ENCODE measurements at places on chromosomes 4 and X.

DNA sequence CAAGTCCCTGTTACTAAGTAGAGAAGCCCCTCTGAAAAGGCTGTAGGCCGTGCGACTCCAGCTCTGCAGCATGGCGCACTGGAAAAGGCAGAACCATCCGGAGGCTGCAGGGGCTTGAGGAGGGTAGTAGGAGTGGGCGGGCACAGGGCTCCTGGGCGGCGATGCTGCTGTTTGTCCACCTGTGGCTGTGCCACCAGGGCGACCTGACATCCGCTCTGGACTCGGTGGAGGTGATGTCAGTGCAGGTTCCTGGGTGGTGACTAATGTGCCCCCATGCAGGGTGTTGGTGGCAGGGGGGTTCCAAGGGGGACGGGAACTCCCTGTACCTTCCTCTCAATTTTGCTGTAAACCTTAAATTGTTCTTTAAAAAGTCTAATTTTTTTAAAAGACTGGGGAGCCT, 58.3 kb downstream of the PCGF3 start:
- DNase-seq = no peak

GRCh38 chrX:130504019-130504418, 102.2 kb downstream of the RBMX2 start:
- no peak for DNase-seq

DNA sequence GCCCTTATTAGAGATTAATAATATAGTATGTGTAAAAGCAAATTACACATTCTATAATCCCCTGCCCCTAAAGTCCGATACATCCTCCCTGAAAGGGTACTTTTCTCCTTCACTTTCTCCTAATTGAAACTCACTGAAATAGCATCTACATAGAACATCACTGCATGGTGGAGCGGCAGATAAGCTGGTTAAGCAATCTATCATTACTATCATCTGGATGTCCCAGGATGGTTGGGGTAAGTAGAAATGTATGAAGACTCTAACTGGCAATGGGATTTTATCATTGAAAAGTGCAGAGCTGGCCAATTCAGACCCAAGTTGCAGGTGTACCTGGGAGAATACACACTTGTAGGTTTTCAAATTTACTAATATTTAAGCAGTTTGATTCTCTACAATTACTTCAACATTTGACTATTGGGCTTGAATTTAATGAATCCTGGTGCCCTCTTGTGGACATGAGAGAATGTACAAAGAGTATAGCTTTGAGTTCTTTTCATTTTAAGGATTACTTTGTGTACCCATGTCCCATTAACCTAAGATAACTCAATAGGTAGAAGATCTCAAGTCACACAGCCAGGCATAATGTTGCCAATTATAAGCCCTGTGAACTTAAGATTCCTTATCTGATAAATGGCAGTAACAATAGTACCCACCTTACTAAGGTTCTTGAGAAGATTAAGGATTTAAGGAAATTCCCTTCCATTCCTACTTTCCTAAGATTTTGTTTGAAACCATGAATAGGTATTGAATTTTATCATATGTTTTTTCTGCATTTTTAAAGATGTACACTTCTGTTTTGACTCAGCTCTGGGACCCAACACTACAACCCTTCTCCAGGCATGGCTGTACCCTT, 69.8 kb downstream of the SHROOM3 start:
- peak; percentile 42 for DNase-seq

- DNase-seq = no peak
Measured at GRCh38 chr4:53645108-53645507, 53.8 kb upstream of the LNX1 start.

GRCh38 chrX:102672856-102673255, 21.6 kb downstream of the GPRASP1 start:
- DNase-seq = no peak

- DNase-seq = no peak
Measured at GRCh38 chr4:81905971-81906370, 434.3 kb upstream of the RASGEF1B start.

GRCh38 chrX:84187533-84188319, at the start of gene RPS6KA6:
RPS6KA6 (minus strand) TSS chrX:84188199; CDS start chrX:84187899, 300 bp downstream.
- DNase-seq = no peak

DNA sequence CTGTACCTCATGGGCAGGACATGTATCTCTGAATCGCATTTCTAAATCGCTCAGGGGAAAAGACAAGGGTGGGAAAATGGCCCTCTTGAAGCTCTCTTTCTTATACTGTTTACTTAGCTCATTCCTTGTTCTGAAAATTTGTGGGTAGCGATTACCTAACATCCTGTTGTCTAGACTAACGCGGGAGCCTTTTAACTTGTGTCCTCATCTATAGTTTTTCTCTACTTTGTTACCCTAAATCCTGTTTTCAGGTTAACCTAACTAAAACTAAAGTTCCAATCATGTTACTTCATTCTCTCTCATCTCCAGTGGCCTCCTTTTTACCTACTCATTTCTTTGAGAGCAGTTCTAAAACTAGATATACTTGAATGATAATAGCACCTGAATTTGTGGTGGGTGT, 45.0 kb downstream of the SNX25 start:
- DNase-seq = peak; percentile 66

GRCh38 chr4:20778896-20779295, 78.6 kb downstream of the PACRGL start:
- DNase-seq = no peak

GRCh38 chr4:12452291-12452690, 1023.6 kb upstream of the HS3ST1 start:
- no peak for DNase-seq

- DNase-seq = no peak
Measured at GRCh38 chr4:76681996-76682395, 215.9 kb downstream of the SOWAHB start.

GRCh38 chrX:47060708-47061107, 17.5 kb upstream of the RGN start:
- no peak for DNase-seq

DNA sequence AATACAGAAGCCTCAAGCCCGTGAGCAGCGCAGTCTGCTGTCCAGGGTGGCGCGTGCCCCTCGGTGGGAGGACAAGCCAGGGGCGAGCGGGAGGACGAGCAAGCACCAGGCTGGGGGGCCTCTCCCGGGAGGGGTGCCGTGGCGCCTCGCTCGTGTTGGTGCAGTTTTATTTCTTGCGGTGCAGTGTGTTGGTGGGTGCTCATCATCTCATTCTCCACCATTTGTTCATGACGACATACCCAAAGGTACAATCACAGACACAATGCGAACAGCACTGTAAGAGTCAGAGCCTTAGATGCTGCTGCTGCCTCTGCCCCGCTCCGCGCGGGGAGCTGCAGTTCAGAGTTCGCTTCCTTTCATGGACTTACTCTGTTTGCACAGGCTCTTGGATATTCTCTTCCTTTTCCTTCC, 30.3 kb downstream of the RGS12 start:
- no peak for DNase-seq

DNA sequence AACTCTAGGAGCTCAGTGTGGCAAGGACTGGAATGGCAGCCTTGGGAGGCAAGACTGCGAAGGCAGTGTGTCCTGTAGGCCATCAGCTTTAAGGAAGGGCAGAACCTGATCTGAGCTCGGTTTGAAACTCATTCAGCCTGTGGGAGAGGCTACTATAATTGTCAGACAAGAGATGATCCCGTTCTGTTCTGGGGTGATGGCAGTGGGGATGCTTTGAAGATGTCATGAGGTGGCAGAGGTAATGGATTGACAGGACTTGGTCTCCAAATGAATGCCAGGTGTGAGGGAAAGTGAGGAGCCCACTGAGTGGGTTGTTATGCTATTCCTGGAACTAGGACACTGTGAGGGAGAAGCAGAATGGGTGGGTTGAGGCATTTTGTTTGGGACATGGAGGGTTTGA, 144.9 kb downstream of the PJA1 start:
- DNase-seq = no peak

- DNase-seq = no peak
Measured at GRCh38 chr4:138308356-138308755, 66.2 kb upstream of the SLC7A11 start.

DNA sequence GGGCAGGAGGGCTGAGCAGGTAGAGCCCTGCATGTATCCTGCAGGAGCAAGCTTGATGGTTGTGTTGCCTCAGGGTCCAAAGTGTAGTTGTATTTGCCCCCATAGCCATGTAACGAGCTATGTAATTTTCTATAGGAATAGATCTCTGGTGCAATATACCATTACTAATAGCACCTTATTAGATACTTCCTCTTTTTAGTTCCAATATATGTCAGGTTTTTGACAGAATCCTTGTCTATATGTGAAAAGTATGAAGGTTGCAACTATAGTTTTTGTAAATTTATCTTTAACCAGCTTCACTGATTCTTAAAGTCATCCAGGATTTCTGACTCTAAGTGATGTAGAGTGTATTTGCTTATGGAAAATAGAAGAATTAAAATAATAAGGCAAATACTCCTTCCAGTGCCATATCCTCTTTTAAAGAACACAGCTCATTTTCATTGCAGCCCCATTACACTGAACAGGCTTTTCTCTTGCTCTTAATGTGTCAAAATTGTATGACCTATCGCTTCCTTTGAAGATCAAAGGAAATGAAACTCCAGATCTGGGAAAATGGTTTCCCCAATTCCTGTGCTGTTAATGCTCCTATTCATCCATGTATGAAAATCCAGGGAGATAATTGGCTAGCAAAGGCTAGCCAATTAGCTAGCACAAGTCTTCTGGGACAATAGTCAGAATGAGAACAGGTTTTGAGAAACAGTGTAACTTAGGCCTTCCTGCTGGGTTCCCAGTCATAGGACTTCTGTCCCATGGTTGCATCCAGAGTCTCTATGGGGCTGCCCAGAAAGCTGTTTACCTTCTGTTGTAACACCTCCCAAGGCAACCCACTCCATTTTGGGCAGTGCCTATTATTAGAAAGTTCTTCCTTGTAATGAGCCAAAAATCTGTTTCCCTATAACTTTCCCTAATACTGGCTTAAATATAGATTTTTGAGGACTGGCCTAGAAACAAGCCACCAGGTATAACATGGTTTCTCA, 90.6 kb downstream of the TSPAN7 start:
- DNase-seq = no peak

GRCh38 chr4:32858361-32858760, 2138.2 kb downstream of the PCDH7 start:
- no peak for DNase-seq

- DNase-seq = no peak
Measured at GRCh38 chr4:6542951-6543350, 32.0 kb upstream of the MAN2B2 start.

GRCh38 chrX:110427076-110427475, 68.4 kb downstream of the RTL9 start:
- DNase-seq = no peak

GRCh38 chrX:70494441-70494840, 49.8 kb downstream of the DLG3 start:
- no peak for DNase-seq

GRCh38 chr4:39450618-39451017, 8.1 kb downstream of the RPL9 start:
- DNase-seq = no peak

DNA sequence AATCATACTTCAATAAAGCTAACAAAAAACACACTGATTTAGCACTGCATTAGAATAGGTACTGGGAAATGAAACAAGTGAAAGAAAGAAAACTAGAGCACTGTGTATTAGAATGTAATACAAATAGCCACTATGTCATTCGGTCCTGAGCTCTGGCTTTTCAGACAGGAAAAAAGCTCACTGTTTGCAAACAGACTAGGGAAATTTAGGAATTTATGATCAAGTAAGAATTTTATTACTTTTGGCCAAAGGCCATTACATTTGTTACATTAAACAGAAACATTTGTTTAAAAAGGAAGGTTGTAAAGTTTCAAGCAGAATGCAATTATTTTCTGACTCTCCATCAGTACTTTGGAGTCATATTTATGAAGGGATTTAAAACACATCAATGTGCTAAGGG, 68.7 kb downstream of the KLHL8 start:
- DNase-seq = no peak

GRCh38 chrX:56783996-56784620, 55.1 kb downstream of the NBDY start:
- DNase-seq = peak; percentile 10

DNA sequence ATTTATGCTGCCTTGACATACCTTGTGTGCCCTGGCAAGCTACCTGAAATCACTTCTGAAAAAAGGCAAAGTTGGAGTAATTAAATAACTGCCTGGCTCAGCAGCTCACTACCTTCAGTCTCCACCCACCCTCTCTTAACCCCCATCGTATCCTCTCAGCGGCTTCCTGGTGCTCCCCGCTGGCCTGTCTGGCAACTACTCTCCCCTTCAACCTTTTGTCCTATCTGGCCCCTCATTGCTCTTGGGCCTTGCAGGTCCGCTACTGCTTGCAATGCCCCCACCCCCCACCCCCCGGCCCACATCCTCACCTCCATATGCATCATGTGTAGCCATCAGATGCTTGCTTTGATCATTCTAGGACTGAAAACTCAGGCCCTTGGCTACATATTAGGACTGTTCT, 34.5 kb downstream of the PRPS1 start:
- DNase-seq = no peak

- DNase-seq = no peak
Measured at GRCh38 chr4:24380957-24381665, 203.2 kb downstream of the DHX15 start.

DNA sequence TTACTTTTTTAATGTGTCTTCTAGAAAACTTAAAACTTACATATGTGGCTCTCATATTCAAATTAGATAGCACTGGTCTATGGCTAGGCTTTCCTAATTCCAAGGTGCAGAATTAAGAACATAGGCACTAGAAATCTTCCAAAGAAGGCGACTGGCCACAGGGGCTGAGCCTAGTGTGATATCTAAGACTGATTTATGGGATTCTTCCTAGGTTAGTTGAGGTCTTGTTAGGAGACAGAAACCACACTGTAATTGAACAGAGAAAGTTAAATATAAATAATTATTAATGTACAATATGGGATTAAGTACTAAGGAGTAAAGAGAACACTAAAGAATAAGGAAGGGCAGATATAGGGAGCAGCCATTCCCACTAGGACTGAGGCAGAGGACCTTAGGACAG, 48.3 kb downstream of the SNX25 start:
- no peak for DNase-seq

DNA sequence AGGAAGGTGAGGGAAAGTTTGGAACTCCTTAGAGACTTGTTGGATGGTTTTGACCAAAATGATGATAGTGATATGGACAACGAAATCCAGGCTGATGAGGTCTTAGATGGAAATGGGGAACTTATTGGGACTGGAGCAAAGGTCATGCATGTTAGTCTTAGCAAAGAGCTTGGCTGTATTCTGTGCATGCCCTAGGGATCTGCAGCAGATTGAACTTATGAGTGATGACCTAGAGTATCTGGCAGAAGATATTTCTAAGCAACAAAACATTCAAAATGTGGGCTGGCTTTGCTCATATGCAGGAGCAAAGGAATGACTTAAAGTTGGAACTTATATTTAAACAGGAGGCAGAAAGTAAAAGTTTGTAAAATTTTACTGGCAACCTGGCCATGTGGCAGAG, 489.3 kb upstream of the DIPK2B start:
- no peak for DNase-seq
